Posterior cingulate gyrus (tissue), 11 donors: ENCODE measurements at places on chromosomes 2 and 18.

DNA sequence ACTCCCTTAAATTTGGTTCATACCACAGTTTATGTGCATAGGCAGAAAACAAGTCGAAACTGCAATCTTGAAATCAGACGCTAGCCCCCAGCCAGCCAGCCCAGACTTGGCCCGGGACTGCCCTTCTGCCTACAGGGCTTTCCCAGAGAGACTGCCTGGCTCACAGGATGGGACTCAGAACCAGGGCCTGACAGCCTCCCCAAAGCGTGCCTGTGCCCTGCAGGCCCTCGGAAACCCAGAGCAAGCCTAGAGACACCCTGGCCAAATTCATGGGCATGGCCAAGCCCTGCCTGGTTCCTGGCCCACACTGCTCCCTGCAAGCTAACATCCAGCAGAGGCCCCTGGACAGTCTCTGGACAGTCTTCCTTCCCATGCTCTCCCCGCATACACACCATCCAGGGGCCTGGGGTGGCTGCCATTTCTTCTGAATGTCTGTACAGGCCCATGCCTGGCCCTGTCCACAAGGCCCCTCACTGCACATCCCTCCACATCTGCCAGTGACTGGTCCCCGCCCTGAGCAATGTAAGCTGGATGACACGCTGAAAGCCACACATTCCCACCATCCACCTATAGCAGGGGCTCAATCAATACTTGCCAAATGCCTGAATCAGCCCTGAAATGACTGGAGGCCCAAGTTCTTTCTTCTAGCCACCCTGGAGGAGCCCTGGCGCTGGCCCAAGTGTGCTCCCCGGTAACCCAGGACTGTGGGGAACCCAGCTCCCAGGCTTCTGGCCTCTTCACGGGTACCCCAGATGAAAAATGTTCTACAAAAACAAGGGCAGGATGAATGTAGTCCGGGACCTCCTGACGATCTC lies 73.1 kb downstream of the HDAC4 start:
- DNase-seq, result peak; percentile 74

DNA sequence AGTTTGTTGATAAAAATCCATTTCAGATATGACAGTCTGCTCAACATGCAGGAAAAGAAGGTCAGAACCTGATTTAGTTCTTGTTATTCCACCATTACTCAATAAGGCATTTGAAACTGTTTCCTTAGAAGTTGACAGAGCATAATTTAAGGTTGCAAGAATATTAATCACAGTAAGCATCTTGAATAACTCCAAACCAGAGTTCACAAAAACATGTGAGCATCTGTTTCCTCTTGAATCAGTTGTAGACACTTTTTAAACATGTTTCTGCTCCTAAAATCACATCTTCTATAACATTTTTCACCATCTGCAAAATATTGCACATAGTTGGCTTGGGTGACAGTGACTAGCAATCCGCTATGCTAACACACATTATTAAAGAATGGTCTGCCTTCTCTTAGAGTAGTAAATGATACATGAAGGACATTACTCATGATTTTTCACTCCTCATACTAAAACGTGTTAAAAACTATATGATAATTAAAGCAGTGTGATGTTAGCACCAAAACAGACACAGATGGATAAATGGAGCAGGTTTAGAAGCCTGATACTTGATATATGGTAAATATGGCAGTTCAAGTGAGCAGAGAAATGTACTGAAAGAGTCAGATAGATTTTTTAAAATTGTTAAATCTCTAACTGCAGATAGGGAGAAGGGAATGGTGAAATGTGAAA lies 30.3 kb downstream of the AKAIN1 start:
- DNase-seq, result no peak

DNA sequence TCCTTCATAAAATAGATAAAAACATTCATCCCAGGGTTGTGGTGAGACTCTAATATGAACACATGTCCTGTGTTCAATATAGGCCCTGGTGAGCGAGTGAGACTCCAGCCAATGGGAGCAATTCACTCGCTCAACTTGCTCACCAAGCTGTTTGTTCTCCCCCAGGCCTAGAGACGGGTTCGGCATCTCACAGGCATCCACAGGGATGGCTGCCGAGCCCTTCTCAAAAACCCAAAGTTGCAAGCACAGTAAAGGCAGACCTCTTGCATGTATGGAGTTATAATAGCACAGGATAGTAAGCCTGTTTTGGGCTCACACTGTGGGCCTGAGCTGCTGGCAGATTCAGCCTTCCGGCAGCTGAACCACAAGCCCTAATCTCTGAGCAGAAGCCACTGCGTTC lies 15.7 kb downstream of the PARD6G start:
- no peak for DNase-seq

DNA sequence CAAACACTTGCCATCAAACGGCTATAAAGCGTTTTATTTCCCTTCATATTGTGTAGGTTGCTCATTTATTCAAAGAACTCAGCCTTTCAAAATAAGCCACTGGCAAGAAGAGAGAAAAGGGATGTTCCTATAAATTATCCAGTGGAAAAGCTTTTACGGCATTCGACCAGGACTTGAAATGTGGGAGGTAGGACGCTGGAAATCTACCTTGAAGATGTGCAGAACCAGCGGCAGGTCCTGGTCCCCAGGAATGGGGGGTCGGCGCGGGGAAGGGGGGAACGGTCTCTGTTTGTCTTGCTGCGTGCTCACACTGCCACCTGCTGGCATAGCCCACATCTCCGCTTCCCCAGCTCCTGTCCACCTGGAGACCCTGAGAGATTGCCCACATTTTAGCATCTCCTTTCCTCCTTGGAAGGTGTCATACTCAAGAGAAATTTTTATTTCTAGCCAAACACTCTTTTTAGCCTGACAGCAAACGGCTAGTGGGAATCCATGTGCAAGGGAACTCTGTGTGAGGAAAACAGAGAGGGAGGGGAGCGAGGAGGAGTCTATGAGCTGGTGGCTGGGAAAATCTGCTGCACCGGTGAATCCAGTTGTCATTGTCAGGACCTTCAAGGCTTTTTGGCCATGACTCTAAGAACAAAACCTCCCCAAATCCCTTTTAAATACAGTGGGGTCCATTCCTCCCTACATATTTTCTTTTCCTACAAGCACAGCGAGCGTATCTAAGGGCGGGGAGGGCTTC lies 349.0 kb upstream of the PKDCC start:
- DNase-seq, result peak; percentile 46

- DNase-seq, result no peak
Observed at GRCh38 chr2:189835855-189836558, 51.8 kb downstream of the PMS1 start.

GRCh38 chr2:163419000-163419830 lies 316.6 kb downstream of the FIGN start:
- DNase-seq, result no peak

GRCh38 chr2:233032551-233033320 lies at the start of gene NEU2:
Gene NEU2 (plus strand): TSS chr2:233032672. CDS start chr2:233032672, 0 bp downstream.
- no peak for DNase-seq

DNA sequence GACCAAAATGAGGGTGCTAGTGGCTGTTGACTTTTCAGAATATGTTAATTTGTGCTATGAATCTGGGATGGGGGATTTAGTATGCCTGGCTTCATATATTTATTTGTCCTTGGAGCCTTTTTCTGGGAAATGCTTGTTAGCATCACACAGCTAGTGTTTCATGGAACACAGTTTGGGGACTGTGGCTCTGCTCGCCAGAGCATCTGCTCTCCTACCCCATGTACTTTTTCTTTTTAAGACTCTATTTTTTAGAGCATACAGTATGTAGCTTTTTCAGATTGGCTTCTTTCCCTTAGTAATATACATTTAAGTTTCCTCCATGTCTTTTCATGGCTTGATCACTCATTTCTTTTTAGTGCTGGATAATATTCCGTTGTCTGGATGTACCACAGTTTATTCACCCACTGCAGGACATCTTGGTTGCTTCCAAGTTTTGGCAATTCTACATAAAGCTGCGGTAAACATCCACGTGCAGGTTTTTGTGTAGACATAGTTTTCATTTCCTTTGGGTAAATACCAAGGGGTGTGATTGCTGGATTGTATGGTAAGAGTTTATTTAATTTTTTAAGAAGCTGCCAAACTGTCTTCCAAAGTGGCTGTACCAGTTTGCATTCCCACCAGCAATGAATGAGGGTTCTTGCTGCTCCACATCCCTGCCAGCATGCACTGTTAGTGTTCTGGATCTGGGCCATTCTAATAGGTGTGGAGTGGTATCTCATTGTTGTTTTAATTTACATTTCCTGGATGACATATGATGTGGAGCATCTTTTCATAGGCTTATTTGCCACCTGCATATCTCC lies 44.1 kb downstream of the EFR3B start:
- no peak for DNase-seq

- DNase-seq, result no peak
Observed at GRCh38 chr2:174544156-174544555, 53.4 kb downstream of the WIPF1 start.

DNA sequence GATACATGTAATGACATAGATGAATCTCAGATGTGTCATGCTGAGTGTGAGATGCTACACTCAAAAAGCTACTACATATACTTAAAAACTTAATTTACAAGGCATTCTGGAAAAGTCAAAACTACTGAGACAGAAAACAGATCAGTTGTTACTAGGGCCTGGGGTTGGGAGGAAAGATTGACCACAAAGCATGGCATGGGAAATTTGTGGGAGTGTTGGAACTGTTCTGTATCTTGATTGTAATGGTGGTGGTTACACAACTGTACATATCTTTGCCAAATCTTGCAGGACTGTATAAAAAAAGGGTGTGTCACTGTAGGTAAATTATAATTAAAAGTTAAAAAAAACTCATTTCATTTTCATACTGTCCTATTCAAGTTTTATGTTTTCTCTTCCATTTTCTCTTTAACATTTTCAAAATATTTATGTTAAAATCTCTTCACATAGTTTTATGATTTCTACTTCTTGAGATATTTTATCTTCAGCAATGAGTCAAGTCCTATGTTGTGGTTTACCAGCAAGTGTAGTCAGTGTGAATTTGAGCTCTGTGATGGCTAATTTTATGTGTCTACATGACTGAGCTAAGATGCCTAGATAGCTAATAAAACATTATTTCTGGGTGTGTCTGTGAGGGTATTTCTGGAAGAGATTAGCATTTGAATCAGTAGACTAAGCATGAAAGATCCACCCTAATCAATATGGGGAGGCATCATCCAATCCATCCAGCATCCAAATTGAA lies 58.6 kb upstream of the VRK2 start:
- DNase-seq, result no peak
